CD14-positive monocyte (primary cell): ENCODE measurements at places on chromosomes 3 and 15.

GRCh38 chr3:54353546-54353945 lies 231.2 kb downstream of the CACNA2D3 start:
- H3K4me1 ChIP-seq: no peaks in the 10 kb centered on the region
- DNase-seq: no peak
- no peak overlapping the region for H3K4me3 ChIP-seq
- H3K27me3 ChIP-seq: no peaks in the 10 kb centered on the region
- no peaks in the 10 kb centered on the region for H3K36me3 ChIP-seq

- H3K27me3 ChIP-seq: no peaks in the 10 kb centered on the region
- DNase-seq: no peak
- no peak overlapping the region for H3K4me3 ChIP-seq
- no peak overlapping the region for H3K27ac ChIP-seq
Measured at GRCh38 chr3:107512108-107512507, 10.7 kb upstream of the BBX start.

- no peak overlapping the region for H3K4me3 ChIP-seq
- no peaks in the 10 kb centered on the region for H3K27me3 ChIP-seq
- H3K36me3 ChIP-seq: no peaks in the 10 kb centered on the region
- DNase-seq: no peak
- no peak overlapping the region for H3K27ac ChIP-seq
Measured at GRCh38 chr3:35946854-35947515, 307.7 kb downstream of the ARPP21 start.

- DNase-seq: no peak
- H3K4me1 ChIP-seq: no peaks in the 10 kb centered on the region
- H3K27me3 ChIP-seq: no peaks in the 10 kb centered on the region
- no peaks in the 10 kb centered on the region for H3K36me3 ChIP-seq
- no peak overlapping the region for H3K27ac ChIP-seq
Measured at GRCh38 chr3:28682121-28682520, 333.5 kb upstream of the AZI2 start.

GRCh38 chr15:84992157-84992944 lies 10.7 kb downstream of the PDE8A start:
- no peaks in the 10 kb centered on the region for H3K27me3 ChIP-seq
- no peak for DNase-seq
- H3K27ac ChIP-seq: no peak overlapping the region
- H3K4me3 ChIP-seq: no peak overlapping the region
- H3K4me1 ChIP-seq: peaks cover 20% of the 10 kb centered on the region

GRCh38 chr3:32865383-32865782 lies 47.6 kb downstream of the TRIM71 start:
- H3K27ac ChIP-seq: no peak overlapping the region
- no peak for DNase-seq
- no peak overlapping the region for H3K4me3 ChIP-seq
- no peaks in the 10 kb centered on the region for H3K4me1 ChIP-seq

DNA sequence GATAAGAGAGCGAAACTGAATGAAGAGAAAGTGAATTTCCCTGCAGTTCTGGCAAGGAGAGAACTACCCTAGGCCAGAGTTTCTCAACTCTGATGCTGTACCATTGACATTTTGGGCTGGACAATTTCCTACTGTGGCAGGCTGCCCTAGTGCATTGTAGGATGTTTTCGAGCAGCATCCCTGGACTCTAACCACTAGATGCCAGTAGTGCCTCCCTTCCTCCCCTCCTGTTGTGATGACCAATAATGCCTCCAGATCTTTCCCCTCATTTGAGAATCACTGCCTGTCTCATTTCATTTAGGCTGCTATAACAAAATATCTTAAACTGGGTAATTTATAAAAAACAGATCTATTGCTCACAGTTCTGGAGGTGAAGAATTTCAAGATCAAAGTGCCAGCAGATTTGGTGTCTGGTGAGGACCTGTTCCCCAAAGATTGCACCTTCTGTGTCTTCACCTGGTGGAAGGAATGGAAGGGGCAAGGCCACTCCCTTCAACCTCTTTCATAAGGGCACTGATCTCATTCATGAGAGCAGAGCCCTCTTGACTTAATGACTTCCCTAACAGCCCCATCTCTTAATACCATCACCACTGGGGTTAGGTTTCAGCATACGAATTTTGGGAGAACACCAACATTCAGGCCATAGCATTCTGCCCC lies 188.9 kb upstream of the MEIS2 start:
- no peak for DNase-seq
- no peaks in the 10 kb centered on the region for H3K27me3 ChIP-seq
- no peaks in the 10 kb centered on the region for H3K36me3 ChIP-seq
- no peak overlapping the region for H3K27ac ChIP-seq

GRCh38 chr15:68379058-68379758 lies 52.8 kb downstream of the ITGA11 start:
- no peak for DNase-seq
- H3K27ac ChIP-seq: no peak overlapping the region
- H3K4me1 ChIP-seq: no peaks in the 10 kb centered on the region
- H3K4me3 ChIP-seq: no peak overlapping the region
- H3K36me3 ChIP-seq: no peaks in the 10 kb centered on the region

- no peaks in the 10 kb centered on the region for H3K36me3 ChIP-seq
- no peak overlapping the region for H3K27ac ChIP-seq
- no peak overlapping the region for H3K4me3 ChIP-seq
Measured at GRCh38 chr15:48888191-48888590, 10.3 kb downstream of the EID1 start.

GRCh38 chr3:46365737-46366524 lies 4.8 kb upstream of the CCR5 start:
- no peak overlapping the region for H3K4me3 ChIP-seq
- H3K27ac ChIP-seq: peak overlapping the region; percentile 60
- DNase-seq: no peak
- no peaks in the 10 kb centered on the region for H3K27me3 ChIP-seq

DNA sequence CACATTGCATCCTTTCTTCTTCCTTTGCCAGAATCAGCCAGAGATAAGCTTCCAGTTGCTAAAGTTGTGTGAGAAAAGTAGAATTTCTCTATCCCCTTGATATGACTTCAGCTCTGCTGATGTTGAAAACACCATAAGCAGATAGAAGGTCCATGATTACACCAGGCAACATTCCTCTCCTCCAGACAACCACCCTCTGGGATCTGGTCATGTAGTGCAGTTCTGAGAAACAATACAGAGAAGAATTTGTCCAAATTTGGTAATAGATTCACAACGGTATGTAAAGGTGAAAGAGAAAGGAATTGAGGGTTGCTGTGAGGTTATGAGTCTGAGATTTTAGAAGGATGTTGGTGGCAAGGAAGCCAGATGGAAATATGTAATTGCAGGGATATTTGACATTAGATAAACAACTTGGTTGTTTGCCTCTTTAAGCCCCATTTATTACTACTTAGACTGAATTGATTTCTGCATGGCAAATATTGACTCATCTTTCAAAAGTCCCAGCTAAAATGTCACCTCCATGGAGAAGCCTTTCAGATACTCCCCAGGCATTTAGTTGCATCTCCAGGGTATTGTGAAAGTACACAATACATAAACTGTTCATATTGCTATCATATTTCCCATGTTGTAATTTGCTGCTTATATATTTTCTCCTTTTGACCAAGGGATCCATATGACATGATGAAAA lies 134.9 kb downstream of the GAP43 start:
- DNase-seq: no peak
- no peaks in the 10 kb centered on the region for H3K36me3 ChIP-seq
- H3K27me3 ChIP-seq: no peaks in the 10 kb centered on the region
